ENCODE measurements at places on chromosomes 2 and 18. TPM values are rescaled to one million over a fixed set of nuclear protein-coding genes. Genes with fewer than 3 reads are reported as not detected.

DNA sequence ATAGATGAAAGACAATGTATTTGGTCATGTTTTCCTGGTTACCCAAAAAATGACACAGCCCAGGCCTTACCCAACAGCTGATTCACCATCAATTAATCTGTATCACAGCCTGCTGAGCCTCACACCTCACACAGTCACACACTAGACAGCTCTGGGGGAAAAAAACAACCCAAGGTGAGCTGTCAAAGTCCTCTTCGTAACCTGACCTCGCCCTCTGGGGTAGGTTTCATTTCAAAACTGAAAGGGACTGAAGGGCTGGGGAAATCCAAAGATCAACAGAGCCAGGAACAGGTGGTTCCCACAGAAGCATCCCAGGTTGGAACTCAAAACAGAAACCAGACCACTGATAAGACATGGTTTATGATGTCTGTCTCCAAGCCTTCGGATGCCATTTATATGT, 18.2 kb upstream of the PCBP1 start:
- no peak for DNase-seq

DNA sequence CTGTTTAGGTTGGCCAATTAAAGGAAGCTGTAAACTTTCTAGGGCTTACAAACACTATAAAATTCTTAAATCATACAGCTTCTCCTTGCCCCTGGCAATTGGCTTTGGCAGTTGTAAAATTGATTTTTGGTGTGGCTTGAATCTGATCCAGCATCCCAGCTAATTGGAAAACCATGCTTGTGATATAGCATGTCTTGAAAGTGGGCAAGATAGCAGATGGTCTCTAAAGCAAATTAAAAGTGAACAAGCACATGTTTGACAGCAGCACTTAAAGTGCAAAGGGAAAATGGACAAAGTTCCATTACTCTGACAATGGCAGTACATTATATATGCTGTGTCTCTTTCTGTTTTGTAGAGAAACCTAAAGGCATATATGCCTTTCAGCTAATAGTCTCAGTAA, 302.9 kb upstream of the NXPH2 start:
- DNase-seq: no peak

DNA sequence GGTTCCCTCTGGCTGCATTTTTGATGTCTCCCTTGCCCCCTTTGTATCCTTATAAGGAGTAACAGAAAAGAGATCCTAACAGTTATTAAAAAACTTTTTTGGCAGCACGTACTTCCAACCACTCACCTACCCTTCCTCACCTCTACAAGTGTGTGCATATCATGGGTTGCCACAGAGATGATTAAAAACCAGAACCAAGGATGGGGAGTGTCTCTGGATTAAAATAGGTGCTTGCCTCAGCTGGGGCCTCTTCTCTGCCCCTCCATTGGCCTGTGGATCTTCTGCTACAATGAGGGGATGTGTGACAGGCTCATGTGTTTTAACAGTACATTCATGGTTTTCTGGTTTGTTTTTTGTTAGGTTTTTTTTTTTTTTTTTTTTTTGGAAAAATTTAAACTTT, 160.8 kb downstream of the FHOD3 start:
- no peak for DNase-seq

GRCh38 chr2:222433332-222434173, 9.2 kb downstream of the SGPP2 start:
- no peak for DNase-seq

KCNG2 gene
- 0.22 TPM for total RNA-seq

- no peak for DNase-seq
Observed at GRCh38 chr2:195513119-195513518, 143.9 kb upstream of the SLC39A10 start.

DNA sequence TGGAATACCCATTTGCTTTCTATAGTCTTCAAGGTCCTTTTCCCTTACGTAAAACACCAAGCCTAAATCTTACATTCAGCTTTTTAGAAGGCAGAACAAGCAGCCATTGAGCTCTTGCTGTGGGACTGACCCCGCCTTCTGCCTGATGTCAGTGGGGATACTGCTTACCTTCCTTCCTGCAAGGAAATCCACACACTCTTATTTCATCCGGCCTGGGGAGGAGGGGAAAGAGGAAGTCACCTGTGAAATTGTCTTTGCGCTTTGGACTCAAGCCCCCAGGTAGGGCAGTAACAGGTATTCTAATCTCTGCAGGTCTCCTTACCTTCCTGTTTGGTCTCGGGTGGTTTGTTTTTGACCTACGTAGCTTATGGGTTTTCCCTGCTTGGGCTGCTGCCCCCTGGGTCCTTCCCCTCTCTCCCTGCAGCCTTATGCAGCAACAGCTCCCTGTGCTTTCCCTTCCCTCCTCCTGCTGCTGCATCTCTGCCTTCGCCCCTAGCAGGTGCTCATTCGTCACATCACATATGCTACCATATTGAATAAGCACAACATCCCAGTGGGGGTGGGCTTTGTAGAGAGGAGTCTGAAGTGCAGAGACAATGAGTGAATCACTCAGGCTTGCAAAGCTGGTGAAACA, 402.5 kb upstream of the TRIB2 start:
- DNase-seq: no peak

KLHL14 gene
- total RNA-seq: 0.45 TPM

GRCh38 chr2:226411727-226412360, 387.8 kb downstream of the IRS1 start:
- DNase-seq: no peak

DNA sequence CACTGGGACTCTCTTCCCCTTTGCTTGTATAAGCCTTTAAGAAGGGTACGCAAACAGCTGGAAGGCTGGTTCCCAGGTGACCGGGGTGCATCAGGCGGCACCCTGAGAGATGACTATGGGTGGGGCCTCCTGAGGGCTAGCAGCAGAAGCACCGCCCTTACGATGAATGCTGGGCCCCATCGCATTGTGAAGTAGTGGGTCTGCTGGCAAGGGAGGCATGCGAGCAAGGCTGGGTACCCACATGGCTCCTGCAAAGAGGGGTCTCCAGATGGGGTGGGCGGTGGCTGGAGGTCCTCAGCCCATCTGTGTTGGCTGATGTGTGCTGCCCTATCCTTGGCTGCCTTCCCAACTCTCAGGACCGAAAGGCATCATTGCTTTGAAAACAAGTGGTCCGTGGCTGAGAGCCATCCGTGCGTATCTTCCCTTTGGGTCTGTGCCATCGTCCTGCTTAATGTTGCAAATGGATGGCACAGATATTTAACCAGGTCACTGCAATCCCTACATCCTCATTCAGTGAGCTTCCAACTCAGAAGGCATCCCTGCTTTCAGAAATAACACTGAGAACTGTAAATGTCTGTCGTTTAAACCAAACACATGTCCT, 83.5 kb upstream of the GPC1 start:
- peak; percentile 45 for DNase-seq

HOXD4 gene
- total RNA-seq: 6.8 TPM

- DNase-seq: no peak
Observed at GRCh38 chr2:72731116-72731515, 94.7 kb downstream of the EXOC6B start.

DNA sequence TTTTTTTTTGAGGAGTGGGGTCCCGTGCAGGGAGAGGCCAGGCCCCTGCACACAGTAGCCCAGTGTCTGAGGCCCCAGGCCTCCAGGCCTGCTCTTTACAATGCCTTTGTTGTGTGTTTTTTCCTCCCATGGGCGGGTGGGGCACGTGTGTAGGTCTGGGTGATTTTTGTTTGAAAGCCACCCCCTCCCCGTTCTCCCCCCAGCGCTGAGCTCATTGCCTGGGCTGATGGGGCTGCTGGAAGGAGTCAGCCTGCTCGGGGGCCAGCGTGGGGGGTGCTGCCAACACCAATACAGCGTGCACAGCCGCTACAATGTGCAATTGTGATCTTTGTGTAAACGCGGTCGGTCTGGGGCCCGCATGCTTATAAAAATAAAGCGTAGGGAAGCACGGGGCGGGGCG, 142.7 kb downstream of the DYSF start:
- peak; percentile 79 for DNase-seq

CHST9 gene
- 2.4 TPM for total RNA-seq

RAB6C gene
- total RNA-seq: 0.13 TPM

- no peak for DNase-seq
Observed at GRCh38 chr2:40435426-40436092, 16.3 kb downstream of the SLC8A1 start.

SLC11A1 gene
- total RNA-seq: 36.6 TPM

PTPRN gene
- total RNA-seq: 0.58 TPM

IKZF2 gene
- 22.1 TPM for total RNA-seq

MC5R gene
- not detected for total RNA-seq

DNA sequence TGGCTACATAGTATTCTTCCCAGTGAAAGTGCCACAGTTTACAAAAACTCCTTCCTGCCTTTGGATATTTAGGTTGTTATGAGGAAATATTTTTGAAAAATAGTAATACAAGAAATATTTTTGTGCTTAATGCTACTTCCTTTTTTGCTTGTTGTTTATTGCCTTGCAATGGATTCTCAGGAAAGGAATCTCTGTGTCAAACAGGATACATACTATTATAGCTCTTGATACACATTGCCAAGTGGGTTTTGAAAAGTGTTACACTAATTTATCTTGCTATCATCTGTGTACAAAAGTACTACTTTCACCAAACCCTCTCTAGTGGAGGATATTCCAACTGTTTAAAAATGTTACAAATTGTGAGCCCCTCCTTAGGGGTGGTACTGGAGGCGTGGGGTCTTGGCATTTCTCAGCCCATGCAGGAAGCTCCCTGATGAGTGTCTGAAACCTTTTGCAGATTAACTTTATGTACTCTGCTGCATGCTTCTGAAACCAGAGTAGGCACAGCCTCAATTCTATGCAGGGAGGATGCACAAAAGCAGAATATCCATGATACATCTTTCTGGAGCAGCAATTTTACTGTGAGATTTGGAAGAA, 54.5 kb downstream of the EVA1A start:
- no peak for DNase-seq

GRCh38 chr18:9392726-9393125, 58.2 kb downstream of the TWSG1 start:
- no peak for DNase-seq

All from sciatic nerve (tissue), 2 donors.